ENCODE measurements at places on chromosomes 16 and 17.
A peak's percentile ranks its signal among the peaks of the same experiment; 100 is the strongest.

- peak; percentile 33 for DNase-seq
Observed at GRCh38 chr17:5499476-5500231, 13.3 kb downstream of the MIS12 start.

DNA sequence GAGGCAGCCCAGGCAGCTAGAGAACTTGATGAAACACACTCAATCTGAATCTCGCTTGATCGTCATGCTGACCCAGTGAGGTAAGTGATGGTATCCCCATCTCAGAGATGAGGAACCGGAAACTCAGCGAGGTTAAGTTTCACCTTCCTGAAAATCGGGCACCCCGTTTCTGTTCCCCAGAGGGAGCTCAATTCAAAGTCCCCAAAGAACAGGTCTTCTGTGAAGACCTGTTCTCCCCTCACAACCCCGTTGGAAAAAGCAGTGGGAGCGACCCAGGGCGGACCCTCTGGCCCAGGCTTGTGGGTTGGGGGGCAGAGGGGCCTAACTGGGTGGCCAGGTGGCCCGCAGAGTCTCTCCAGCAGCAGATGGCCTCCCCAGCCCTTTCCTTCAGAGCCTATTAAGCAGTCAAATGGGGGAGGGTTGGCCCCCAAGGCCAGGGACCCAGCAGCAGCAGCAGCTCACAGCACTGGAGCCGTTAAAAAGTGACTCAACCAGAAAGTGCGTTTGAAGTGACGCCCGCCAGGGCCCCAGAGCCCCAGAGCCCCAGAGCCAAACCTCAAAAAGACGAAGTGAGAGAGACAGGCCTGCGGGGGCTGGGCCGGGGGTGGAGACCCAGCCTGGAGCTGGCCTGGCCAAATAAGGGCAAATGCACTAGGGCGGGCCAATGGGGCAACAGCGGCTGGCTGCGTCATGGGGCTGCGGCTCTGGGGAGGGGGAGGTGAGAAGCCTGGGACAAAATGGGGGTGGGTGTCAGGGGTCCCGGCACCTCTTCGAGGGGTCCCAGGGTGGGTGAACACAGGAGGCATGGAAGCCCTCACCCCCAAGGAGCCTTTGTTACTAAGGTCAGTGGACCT lies 9.2 kb upstream of the TSPOAP1 start:
- DNase-seq, result peak; percentile 97

DNA sequence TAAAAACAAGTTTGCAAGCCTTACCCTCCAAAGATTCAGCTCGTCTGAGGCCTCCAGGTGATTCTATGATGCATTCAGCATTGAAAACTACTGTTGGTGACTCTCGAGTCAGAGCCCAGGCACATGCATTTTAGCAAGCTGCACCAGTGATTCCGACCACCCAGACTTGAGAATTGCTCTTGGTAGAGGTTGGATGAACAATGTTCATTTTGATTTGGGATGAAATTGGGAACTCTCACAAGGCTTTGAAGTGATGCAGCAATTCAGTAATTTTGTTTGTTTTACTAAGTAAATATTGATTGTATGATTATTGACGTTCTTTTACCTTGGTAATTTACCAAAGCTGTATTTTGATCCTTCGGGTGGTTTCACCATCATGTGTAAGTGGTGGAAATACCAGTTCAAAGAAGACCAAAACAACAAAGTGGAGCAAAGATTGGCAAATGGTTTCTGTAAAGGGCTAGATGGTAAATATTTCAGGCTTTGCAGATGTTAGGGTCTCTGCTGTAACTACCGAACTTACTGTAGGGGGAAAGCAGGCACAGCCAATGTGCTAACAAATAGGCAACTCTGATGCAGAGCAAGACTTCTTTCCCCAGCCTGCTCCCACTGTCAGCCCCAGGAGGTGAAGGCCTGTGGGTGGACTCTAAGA lies 11.8 kb downstream of the ALDH3A2 start:
- DNase-seq, result no peak

DNA sequence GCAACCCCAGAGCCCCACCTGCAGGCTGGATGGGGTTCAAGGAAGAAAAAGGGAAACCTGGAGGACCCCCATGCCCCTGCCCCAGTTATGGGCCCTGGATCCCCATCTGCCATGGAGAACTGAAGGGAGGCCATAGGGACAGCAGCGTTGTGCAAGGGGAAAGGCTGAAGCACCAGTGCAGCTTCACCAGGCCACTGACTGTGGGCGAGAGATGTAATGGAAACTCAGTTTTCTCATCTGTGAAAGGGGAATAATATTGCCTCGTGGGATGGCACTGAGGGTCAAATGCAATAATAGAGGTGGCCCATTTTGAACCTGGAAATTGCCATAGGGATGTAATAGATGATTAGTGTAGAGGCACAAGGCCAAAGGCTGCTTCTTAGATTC lies 9.9 kb upstream of the TSPOAP1 start:
- no peak for DNase-seq

DNA sequence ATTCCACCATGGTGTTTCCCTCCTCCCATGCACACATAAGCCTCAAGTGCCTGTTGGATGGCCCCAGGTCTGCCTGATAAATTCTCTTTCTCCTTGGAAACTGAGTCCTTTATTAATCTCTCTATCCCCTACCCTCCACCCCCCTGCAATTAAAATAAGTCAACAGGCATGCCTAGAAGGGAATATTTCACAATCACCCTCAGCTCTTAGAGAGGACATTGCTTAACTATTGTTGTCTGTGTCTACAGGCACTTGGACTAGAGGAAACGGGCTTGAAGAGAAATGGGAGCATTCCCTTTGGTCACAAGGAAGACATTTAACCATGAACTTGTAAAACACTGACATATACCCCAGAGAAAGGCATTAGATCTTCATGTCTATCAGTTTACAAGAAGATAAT lies 39.5 kb downstream of the RCVRN start:
- DNase-seq, result no peak

DNA sequence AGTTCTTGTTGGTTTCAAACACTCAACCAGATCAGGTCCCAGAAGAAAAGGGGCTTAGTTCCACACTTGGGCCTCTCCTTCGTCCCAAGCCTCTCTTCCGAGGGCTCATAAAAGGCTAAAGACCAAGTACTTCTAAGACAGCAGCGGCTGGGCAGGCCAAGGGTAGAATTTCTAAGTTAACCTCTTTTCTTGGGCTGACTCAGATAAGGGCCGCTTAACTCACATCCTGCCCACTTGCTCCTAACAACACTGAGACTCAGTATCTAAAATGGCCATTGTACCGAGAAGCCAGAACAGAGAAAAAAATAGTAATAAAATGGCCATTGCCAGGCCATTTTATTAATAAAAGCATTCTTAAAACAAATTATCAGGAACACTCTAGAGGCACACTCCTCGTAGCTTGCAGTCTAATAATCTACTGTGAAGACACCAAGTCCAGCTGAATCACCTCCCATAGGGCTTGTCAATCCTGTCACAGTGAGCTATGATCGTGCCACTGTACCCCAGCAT lies 42.1 kb downstream of the RANBP10 start:
- DNase-seq, result no peak

- DNase-seq, result no peak
Observed at GRCh38 chr17:33650304-33650703, 357.2 kb upstream of the ASIC2 start.

GRCh38 chr17:82519971-82520903 lies 705 bp downstream of the FOXK2 start:
- peak; percentile 28 for DNase-seq

DNA sequence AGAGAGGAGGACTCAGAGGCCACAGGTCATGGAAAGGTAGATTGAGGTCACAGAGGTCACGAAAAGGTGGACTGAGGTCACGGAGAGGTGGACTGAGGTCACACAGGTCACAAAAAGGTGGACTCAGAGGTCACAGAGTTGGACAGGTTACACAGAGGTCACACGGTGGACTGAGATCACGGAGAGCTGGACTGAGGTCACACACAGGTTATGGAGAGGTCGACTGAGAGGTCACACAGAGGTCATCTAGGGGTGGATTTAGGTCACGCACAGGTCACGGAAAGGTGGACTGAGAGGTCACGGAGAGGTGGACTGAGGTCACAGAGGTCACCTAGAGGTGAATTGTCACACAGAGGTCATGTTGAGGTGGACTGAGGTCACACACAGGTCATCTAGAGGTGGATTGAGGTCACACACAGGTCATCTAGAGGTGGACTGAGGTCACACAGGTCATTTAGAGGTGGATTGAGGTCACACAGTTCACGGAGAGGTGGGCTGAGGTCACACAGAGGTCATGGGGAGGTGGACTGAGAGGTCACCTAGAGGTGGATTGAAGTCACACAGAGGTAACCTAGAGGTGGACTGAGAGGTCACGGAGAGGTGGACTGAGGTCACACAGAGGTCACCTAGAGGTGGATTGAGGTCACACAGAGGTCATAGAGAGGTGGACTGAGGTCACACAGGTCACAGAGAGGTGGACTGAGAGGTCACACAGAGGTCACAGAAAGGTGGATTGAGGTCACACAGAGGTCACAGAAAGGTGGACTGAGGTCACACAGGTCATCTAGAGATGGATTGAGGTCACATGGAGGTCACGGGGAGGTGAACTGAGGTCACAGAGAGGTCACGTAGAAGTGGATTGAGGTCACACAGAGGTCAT lies 26.7 kb upstream of the JPT2 start:
- peak; percentile 7 for DNase-seq

DNA sequence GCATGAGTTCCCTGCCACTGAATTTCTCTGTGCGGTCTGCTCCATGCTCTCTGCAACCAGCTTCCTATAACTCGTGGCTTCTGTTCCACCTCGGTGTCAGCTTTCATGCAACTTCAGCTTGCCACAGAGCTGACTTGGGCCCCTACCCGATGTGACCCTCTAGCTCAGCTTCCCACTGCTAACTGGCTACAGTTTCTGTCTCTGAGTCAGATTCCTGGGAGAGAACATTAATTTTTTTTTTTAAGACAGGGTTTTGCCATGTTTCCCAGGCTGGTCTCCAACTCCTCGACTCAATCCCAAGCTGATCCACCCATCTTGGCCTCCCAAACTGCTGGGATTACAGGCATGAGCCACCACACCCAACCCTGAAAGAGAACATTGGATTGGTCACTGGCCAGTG lies 35.5 kb upstream of the PSMD7 start:
- DNase-seq, result no peak

DNA sequence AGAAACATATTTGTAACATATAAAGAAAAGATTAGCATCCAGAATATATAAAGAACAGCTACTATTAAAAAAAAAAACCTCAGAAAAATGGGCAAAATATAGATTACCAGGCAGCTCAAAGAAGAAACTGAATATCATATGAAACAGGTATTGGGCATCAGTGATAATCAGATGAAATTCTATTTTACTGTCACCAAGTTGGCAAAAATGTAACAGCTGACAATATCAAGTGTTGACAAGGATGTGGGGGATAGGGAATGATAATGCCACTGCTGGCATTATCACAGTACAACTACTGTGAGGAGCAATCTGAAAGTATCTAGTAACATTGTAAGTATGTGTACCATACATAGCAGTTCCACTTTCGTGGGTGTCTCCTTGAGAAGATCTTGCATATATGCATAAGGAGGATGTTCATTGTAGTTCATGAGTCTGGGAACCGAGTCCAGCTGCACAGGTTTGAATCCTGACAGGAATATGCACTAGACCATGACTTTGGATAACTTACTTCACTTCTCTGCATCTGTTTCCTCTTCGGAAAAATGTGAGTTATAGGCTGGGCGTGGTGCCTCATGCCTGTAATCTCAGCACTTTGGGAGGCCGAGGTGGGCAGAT lies 50.3 kb downstream of the LCMT1 start:
- no peak for DNase-seq

DNA sequence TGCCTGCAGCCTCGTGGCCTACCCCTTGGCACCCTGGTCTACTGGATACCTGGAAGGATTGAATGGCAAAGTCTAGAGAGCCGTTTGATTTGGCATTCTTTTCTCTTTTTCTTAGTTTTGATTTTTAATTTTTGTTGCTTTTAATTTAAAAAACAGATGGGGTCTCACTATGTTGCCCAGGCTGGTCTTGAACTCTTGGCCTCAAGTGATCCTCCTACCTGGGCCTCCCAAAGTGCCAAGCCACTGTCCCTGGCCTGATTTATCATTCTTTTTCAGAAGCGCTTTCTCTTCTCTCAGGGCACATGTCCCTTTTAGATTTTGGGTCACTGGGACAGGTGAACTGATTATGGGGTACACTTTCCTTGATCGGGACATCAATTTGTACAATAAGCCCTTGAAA lies 10.8 kb downstream of the ZC3H18 start:
- DNase-seq, result no peak

DNA sequence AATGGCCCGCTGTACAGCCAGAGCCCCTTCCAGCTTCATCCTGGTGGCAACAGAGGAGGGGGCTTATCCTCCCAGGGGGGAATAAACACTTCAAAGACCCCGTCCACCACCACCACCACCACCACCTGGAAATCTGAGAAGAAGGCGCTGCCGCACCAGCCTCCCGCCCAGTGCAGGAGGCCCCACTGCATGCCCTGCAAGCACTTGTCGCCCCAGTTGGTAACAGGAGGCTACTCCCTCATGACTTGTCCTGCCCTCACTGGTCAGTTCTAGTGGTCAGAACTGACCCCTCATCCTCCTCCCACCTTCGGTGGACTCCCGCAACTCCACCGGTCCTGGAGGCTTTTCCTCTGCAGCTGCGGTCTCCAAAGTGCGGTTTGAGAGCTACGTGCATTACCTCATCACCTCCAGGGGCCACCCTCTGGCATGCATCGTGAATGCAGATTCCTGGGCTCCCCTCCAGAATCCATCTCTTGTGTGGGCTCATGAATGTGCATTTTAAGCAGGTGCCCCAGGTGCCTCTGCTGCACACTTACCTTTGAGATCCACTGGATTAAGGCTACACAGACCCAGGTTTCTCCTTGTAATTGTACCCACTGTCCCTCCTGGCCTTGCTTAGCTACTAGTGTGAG lies 71.8 kb downstream of the SRCIN1 start:
- DNase-seq, result no peak

GRCh38 chr17:7234083-7234951 lies at the start of gene DVL2:
TSS of gene DVL2 (minus strand) at chr17:7234517. CDS start at chr17:7234262, 255 bp downstream.
- DNase-seq, result peak; percentile 95

GRCh38 chr16:86978445-86979030 lies 338.7 kb downstream of the C16orf95 start:
- DNase-seq, result no peak

DNA sequence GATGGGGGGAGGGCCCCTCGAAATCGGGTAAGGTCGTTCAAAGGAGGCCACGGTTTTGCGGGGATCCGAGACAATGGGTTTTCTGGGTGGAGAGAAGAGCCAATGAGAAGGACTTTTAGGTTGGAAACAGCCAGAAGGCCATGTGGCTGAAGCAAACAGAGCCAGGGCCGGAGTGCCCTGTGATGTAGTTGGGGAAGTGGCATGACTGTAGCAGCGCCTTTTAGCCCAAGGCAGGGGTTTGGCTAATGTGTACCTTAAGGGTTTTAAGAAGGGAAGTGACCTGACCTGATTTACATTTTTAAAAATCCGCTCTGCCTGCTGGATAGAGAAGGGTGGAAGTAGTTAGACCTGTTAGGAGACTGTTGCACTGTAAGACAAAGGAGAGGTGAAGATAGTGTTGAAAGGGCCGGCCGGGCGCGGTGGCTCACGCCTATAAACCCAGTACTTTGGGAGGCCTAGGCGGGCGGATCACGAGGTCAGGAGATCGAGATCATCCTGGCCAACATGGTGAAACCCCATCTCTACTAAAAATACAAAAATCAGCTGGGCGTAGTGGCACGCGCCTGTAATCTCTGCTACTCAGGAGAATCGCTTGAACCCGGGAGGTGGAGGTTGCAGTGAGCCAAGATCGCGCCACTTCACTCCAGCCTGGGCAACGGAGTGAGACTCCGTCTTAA lies 1.0 kb downstream of the LYRM1 start:
- peak; percentile 61 for DNase-seq
